Urinary bladder (tissue), 4 donors: ENCODE measurements at places on chromosomes 5 and 9. TPM values are rescaled to one million over a fixed set of nuclear protein-coding genes. Genes with fewer than 3 reads are reported as not detected.
A peak's percentile ranks its signal among the peaks of the same experiment; 100 is the strongest.

DNA sequence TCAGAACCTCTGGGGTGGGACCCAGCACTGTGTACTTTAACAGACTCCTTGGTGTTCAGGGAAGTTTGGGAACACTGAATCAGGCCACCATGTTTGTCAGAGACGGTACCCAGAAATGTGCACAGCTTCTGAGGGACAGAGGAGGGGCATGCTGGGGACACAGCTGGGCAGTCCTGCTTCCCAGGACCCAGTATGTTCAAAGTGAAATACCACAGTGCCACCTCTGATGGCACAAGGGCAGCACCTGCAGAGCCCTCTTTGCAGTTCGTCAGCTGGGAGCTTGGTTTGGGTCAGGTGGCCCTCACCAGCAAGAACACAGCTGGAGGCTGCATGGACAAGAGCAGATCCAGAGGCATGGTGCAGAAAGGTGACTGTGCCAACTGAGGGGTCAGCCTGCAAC lies 51.2 kb downstream of the NDST1 start:
- DNase-seq, result no peak

DNA sequence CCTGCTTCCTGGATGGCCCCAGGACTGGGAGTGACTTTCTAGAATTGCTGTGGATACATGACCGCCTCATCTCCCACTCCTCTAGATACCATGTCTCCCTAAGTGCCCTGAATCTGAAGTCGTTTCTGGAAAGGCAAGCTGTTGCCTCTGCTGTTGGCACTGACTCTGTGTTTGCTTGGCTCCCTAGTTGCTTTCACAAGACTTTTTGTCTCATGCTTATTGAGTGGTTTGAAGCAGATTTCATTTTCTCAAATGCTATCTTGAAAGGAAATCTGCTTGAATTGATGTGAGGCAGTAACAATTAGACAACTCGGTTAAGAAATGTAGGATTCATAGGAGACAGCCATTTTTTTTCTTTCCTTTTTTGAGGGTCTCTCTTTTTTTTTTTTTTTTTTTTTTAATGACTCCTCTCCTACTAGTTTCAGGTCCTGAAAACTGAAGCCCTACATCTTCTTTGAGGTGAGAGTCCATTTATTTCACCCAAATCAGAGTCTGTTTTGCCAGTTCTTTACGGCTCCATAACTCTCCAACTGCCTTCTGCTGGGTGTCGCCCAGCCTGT lies 65.9 kb downstream of the PRDM6 start:
- no peak for DNase-seq

GRCh38 chr9:117307701-117308100 lies 107.2 kb downstream of the ASTN2 start:
- DNase-seq, result no peak

GRCh38 chr9:37029304-37029775 lies 4.7 kb downstream of the PAX5 start:
- no peak for DNase-seq

DNA sequence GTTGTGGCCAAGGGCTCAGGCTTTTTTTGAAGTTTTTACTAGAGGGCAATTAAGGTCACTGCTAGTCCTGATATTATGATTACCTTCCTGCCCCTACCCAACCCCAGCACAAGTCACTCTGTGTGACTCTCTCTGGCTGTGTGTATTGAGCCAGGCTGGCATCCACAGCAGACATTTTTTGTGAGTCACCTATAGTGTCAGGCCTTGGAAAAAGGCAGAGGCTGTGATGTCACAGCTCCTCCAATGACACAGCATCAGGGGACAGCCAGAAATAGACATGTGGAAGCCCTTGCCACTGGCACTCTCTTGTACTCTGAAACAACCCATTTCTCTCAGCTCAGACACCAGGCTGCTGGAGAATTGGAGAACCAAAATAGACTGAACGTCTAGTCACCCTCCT lies 145.4 kb downstream of the NMUR2 start:
- no peak for DNase-seq

DNA sequence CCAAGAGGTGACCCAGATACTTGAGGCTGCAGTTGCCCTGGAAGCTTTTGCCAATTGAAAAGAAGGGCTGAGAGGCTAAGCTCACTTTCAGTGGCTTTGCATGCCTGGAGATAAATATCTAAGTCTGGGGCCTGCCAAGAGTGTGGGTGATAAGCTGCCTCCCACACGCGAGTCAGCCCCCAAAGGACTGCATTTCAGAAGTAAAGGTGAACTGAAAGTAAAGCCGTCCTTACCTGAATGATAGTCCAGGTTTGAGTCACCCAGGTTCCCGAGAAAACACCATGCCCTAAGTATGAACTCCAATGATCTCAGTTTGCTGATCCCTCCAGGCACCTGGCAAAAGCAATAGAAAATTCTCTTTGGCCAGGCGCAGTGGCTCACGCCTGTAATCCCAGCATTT lies 22.5 kb upstream of the N4BP3 start:
- DNase-seq, result no peak

DNA sequence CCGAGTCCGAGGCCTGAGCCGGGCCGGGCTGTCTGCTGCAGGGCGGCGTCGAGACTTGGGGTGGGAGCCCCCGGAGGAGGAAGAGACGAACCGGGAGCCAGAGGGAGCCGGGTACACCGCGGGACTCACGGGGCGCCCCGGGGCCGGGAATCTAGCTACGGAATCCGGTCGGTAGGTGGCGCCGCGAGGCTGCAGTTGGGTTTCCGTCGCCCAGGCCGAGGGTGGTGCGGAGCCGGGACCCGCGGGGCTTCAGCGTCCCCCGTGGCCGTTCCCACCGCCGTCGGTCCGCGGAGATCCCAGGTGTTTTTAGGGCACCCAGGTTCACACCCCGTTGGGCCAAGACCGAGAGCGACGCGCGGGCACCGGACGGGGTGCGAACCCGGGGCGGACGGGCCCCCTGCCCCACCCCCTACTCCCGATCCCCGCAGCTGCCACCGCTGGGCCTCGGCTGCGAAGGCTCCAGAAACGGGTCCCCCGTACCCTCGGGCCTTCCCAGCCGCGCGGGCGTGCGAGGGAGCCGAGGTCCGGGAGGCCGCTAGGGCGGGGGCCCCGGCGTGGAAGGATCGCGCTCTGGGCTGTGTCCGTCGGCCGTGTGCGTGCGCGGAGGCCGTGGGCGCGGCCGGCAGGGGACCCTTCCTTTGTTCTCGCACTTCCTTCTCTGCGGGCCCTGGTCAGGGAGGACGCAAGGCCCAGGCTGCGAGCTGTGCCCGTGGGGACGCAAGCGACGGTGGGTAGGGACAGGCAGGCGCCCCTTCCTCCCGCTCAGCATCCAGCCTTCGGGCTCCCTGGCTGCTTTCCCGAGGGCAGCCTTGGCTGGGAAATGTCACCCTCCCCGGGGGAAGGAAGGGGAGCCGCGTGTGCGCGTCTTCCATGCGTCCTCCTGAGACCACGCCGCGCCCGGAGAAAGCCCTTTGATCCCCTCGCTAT lies 146.6 kb downstream of the GAPVD1 start:
- DNase-seq, result peak; percentile 23

GRCh38 chr5:53438486-53439472 lies 41.6 kb upstream of the FST start:
- DNase-seq, result no peak

DNA sequence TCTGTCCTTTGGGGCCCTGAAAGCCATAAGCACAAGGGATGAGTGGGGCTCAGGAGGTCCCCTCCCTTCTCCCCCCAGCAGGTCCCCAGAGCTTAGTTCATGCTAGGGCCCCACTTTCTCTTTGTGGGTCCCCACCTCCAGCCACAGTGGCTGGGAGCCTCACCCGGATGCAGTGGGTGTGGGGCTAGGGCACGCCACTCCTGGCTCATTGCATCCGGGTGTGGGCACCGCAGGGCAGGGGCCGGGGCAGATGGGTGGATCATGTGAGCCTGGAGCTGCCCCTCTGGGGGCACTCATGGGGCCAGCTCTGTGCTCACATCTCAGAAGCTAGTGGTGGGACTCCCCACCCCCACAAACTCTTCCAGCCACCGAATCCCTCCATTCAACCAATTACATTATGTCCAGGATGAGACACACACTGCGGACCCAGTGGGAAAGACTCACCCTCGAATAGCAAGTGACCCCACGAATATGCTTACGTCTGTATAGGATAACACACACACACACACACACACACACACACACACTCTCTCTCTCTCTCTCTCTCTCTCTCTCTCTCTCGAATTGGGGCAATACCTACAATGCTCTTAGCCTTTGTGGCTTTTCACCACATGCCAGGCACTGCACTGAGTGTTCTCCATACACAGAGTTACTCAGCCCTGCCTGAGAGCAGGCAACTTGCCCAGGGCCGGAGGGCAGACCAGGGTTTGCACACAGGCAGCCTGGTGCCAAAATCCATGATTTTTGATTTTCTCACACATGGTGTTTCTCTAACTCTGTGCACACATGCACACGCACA lies 16.8 kb upstream of the PHYKPL start:
- DNase-seq, result no peak

GRCh38 chr5:1959725-1960581 lies 77.2 kb upstream of the IRX4 start:
- no peak for DNase-seq

GRCh38 chr9:114745108-114745848 lies 60.6 kb downstream of the TNFSF15 start:
- DNase-seq, result no peak

- no peak for DNase-seq
Observed at GRCh38 chr5:118405650-118406061, 582.7 kb downstream of the DTWD2 start.

GRCh38 chr9:108913391-108913790 lies 20.5 kb downstream of the ELP1 start:
- DNase-seq, result no peak

DNA sequence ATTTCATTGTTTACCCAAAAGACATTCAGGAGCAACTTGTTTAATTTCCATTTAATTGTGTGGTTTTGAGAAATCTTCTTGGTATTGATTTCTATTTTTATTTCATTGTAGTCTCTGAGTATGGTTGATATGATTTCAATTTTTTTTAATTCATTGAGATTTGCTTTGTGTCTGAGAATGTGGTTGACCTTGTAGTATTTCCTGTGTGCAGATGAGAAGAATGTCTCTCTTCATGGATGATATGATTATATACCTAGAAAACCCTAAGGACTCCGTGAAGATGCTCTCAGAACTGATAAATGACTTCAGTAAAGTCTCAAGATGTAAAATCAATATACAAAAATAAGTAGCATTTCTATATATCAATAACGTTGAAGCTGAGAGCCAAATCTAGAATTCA lies 202.4 kb upstream of the CDH9 start:
- DNase-seq, result no peak

GRCh38 chr9:109468927-109469326 lies 29.2 kb downstream of the PTPN3 start:
- no peak for DNase-seq

GRCh38 chr5:151214614-151215545 lies 9.0 kb downstream of the CCDC69 start:
- no peak for DNase-seq

- no peak for DNase-seq
Observed at GRCh38 chr5:172377856-172378255, 76.5 kb downstream of the SH3PXD2B start.

DNA sequence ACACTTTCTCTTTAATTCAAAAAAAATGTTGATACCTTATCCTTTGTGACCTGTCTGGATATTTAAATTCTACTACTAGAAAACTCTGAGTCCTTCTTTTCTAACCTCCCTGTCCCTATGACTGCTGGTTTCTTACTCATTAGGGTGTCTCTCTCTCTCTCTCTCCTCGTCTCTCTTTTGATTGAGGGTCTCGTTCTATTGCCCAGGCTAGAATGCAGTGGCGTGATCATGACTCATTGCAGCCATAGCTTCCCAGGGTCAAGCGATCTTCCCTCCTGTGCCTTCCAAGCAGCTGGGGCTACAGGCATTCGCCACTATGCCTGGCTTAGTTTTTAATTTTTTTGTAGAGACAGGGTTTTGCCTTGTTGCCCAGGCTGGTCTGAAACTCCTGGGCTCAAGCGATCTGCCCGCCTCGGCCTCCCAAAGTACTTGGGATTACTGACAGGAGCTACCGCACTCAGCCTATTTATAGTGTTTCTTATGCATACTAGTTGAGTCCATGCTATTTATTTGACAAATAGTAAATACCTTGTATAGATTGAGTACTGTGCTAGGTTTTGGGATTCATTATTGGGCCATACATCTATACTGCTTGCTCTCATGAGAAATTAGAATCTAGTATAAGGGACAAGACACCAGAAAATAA lies 61.9 kb downstream of the NSD1 start:
- no peak for DNase-seq

DNA sequence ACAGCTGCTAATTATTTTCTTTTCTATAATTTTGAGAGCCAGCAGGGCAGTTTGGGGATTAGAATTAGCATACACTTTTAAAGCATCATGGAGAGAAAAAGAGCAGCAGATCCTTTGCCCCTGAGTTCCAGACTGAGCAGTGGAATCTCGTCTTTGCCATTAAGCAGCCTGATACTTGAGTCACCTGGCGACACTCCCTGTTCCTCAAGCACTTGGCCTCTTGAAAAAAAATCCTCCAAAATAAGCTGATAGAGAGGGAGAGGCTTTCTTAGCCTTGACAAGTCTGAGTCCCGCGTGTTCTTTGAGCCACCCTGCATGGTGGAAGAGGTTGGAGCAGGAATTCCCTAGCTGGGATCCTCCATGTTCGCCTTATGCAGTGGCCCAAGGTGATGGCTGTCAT lies 398.3 kb downstream of the IRX2 start:
- no peak for DNase-seq

DNA sequence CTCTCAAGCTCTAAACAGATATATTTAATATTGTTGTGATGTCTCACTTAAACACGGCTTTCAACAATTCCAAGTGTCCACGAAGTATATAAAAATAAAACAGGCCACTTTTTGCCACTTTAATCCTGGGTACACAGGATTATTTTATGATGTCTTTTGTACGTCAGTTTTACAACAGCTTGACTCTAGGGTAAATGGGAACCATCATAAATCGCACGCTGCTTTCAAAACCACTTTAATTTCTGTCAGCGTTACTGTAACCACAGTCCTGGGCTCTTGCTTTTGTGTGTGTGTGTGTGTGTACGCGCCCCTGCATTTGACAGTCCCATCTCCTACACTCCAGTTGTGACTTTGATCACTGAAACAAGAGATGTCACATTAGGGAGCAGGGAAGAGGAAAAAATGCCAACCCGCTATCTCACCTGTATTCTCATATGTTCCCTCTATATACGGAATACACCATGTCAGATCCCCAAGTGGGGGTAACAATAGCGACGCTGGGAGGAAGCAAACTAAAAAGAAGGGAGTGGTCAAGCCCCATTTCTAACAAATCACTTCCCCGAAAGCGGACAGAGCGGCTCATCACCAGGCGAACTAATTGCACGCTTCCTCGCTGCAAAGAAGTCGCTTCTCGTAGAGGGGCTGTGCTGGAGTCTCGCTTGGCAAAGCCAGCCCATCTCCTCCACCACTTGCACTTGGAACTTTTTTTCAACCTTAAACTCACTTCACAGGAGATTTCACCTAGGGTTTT lies 1.2 kb downstream of the BNC2 start:
- DNase-seq, result no peak

Gene HTR4
- polyA plus RNA-seq, result 0.06 TPM

Gene KCNIP1
- 0.22 TPM for polyA plus RNA-seq

Gene LHX6
- 6.8 TPM for polyA plus RNA-seq

Gene CDK9
- 66.2 TPM for polyA plus RNA-seq

Gene WDR41
- 21.2 TPM for polyA plus RNA-seq

Gene ADRA1B
- polyA plus RNA-seq, result 0.29 TPM

Gene SOX30
- polyA plus RNA-seq, result 0.33 TPM

Gene PTGER4
- polyA plus RNA-seq, result 15.7 TPM

Gene IRGM
- polyA plus RNA-seq, result 0.16 TPM
